ENCODE measurements at places on chromosomes 12 and 14.
A peak's percentile ranks its signal among the peaks of the same experiment; 100 is the strongest.

DNA sequence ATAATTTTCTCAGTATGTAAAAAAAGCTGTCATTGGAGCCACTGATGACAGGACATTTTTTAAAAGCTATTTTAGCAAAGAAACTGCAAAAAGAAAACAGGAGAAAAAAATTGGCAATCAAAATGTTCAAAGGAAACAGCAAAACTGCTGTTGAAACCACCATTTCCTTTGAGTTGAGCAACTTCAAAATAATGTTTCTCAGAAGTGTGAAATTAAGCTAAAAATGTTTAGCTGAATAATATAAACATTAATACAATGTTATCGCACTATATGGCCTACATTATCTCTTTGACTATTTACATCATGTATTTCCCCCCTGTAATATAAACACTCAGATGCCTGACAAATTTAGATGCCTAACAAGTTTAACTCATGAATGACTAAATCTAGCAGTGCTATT, 23.4 kb upstream of the GLIPR1 start:
- no peak for DNase-seq

DNA sequence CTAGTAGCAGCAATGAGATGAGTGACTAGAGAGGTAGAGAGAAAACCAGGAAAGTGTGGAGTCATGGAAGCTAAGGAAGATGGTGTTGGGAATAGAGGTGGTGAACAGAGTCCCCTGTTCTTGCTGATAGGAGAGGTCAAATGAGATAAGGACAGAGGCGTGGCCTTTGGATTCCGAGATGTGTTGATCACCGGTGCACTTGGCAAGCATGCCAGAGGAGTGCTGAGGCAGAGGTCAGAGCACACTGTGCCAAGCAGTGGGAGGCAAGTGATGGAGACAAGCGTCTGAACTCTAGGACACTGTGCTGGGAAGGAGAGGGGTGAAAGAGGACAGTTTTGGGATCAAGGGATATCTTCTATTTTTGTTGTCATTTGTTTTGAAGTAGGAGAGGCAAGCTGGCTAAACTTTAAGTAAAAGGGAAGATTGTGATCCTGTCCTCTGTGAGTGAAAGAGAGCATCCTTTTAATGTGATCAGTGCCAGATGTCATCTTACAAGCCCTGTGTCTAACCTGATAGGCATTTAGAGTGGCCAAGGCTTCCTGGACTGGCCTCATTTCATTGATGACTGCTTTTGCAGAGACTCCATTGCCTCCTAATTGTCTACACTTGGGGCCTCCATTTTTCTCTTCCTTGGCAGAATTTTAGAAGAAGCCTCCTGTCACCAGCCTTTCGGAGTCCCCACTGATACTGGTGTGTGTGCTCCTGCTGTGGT, 336.4 kb downstream of the CACNA1C start:
- DNase-seq = no peak

DNA sequence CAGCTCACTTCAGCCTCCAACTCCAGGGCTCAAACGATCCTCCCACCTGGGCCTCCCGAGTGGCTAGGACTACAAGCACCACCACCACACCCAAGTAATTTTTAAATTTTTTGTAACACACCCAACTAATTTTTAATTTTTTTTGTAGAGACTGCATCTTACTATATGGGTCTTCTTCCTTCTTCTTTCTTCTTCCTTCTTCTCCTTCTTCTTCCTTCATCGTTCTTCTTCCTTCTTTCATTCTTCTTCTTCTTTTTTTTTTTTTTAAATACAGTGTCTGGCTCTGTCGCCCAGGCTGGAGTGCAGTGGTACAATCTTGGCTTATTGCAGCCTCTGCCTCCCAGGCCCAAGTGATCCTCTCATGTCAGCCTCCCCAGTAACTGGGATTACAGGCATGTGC, 965 bp upstream of the CREBL2 start:
- DNase-seq = no peak

GRCh38 chr12:110627500-110628195, 13.7 kb downstream of the TCTN1 start:
- DNase-seq = no peak

DNA sequence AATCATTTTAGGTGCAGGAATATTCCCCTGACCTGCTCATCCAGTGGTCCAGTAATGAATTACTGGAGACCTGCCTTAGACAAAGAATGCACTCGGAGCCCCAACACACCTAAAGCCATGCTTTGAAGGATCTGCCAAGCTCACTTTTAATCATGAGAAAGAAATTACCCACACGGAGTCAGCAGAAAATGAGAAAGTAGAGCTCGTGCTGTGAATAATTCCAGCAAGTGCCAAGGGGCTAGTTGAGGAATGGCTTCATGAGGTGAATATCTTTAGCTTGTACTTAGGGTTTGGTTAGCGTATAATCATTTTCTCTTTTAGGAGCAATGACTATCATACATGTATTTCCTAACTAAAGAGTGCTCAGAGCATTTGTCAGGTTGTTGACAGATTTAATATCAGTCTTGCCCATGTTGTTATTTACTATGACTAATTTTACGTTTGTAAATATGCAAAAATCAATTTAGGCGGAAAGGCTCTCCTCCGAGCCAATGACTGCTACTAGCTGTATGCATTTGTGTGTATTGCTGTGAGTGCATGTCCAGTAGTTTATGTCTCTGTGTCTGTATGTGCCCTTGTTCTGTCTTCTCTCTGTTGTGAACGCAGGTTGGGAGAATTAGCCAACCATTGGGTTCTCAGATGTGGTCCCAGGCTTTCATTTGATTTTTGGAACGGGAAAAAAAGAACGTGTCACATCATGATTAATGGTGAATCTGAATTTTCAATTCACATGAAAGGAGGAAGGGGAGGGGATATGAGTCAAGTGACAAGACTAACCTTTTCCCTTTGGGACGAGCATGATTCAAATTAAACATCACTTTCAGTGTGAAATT, 98.4 kb downstream of the RMST start:
- no peak for DNase-seq

DNA sequence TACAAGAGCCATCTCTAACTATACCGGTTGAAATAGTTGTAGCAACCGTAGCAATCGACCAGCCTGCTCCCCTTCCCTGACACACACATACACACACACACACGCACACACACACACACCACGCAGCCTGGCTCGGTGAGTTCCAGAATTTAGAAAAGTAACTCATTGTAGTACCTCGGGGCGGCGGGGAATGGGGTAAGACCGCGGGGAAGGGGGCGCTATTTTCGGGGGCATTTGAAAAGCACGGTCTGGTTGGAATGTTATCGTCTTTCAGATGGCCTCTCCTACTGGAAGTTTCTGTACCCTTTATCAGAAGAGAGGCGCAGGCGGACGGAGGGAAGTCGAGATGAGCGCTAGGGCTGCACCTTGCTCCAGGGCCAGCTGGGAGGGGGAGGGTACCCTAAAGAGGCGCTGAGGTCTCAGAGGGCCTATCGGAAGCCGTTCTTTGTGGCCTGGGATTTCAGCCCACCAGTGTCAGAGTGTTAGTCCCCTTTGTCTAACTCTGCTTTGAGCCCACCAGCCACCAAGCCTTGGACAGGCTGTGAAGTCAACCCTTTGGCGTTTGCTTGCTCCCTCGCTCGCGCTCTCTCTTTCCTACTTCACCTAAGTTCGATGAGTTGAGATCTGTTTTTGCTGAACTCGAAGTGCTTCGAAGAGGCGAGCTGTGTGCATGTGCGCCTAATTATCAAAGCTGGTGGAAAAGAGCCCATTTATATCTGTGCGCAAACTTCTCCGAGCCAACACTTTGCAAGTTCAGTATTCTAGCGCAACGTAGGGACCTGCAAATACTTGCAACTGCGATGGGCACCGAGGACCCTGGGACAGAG, 837 bp downstream of the COL2A1 start:
- DNase-seq = peak; percentile 63

DNA sequence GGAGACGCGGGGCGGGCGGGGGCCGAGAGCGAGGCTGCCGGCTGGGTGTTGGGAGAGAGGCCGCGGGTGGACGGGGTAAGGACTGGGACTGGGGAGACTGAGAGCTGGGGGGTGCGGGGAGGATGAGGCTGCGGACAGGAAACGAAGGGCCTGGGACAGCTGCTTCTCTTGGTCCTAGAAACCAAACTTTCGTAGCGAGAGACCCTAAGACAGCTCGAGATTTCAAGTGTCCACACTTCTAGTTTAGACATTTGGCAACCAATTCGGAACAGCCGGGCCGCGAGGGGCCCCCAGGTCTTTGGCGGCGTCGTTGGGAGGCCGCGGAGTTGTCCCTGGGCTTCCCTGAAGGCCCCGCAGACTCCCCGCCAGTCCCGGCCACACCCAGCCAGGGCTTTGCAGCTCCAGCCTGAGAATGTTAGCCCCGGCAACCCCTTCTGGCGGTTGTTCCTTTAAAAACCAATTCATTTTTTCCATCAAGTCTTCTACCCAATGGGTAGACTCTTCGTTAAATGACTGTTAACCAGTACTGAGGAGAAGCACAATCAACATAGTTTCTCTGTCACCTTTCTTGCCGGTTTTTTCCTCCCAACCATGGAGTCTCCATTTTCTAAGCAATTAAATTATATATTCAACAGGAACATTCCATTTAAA, 11.5 kb downstream of the NKX2-1 start:
- no peak for DNase-seq

GRCh38 chr14:75917322-75917945, 64.4 kb downstream of the TGFB3 start:
- no peak for DNase-seq

- no peak for DNase-seq
These were observed 901 bp downstream of the B3GNT4 start for GRCh38 chr12:122204167-122205052.

GRCh38 chr12:98653866-98654493, 8.9 kb downstream of the APAF1 start:
- DNase-seq = no peak

DNA sequence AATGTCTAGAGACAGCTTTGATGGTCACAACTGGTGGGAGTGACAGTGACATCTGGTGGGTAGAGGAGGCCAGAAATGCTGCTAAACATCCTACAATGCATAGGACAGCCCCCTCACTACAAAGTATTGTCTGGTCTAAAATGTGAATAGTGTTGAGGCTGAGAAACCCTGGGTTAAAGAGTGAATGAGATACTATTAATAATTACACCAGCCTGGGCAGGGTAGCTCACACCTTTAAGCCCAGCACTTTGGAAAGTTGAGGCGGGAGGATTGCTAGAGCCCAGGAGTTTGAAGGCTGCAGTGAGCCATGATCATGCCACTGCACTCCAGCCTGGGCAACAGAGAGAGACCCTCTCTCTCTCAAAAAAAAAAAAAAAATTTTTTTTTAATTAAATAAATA, 11.1 kb downstream of the SVOP start:
- no peak for DNase-seq

- DNase-seq = no peak
These were observed 70.4 kb downstream of the TBK1 start for GRCh38 chr12:64522316-64522715.

- DNase-seq = no peak
These were observed 2.1 kb upstream of the DLST start for GRCh38 chr14:74879427-74880182.

DNA sequence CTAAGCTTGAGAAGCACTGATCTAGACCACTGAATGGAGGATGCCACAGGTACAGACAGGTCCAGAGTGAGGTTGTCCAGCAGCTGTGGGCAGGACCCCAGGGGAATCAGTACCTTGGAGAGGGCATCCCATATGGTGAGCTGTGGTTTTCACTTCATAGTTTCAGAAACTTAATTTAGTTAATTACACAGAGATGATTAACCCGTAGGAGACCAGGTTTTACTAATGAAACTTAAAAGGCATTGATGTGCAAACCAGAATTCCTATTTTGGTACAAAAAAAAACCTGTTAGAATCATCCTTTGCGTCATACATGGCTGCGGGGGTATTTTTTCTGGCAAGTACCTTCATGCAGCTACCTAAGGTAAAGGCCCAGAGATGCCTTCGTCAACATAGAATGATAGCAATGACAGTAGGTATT, 159.3 kb downstream of the DACT1 start:
- DNase-seq = no peak

GRCh38 chr14:90533591-90534021, 136.8 kb downstream of the CALM1 start:
- DNase-seq = no peak

DNA sequence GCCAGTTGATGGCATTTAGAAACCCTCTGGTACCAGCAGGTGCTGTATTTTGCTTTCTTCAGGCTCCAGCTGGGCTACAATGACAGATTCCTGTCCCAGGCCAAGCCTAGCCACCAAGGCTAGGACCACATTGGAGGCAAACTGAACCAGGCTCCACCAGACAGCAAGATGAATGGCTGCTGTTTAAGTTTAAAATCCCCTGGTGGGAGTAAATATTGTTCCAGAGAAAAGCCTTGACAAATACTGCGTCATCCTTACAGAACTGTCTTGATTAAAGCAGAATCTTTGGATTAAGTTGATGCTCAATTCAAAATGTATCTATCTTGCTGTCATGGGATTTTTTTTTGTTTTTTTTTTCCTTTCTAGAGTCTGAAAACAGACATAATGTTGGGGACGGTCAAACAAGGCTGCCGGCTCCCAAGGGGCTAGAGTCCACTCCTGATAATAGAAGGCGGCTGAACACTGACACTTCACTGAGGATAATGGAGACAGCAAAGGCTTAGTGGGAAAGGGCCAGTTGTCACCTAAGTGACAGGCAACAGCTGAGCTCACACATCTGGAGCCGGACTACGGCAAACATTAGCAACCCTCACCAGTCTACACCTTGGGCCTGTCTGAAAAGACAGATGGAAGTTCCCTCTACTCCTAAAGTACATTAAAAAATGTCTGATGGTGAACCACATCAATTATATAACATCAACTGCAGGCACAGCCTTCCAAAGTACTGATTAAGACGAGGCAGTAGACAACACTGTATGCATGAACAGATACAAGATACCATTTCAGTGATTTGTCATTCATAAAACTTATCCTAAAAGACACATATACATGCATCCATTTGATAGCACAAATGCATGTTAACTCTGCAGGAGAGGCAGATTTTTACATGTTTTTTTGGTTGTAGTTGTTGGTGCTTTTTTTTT, 1.7 kb downstream of the PRICKLE1 start:
- DNase-seq = no peak
